ENCODE measurements at places on chromosomes 6 and 20.

DNA sequence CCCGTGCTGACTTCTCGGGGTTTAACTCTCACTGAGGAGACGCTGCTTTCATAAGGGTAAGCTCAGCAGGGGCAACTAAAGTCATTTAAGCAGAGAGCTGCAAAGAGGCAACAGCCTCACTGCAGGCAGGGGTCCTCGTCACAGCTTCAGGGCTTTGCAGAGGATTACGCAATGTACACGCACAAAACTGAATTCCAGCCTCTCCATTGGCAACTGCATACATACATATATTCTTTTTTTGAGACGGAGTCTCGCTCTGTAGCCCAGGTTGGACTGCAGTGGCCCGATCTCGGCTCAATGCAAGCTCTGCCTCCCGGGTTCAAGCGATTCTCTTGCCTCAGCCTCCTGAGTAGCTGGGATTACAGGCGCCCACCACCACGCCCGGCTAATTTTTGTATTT, 2.4 kb downstream of the GMEB2 start:
- no peaks in the 10 kb centered on the region for H3K27me3 ChIP-seq
- DNase-seq = no peak
- H3K36me3 ChIP-seq = no peaks in the 10 kb centered on the region
- no peak overlapping the region for H3K4me3 ChIP-seq

- H3K27me3 ChIP-seq = no peaks in the 10 kb centered on the region
- no peak for DNase-seq
- H3K27ac ChIP-seq = no peak overlapping the region
- H3K36me3 ChIP-seq = no peaks in the 10 kb centered on the region
Measured at GRCh38 chr20:22825076-22825475, 210.0 kb upstream of the SSTR4 start.

- no peak overlapping the region for H3K4me3 ChIP-seq
- no peaks in the 10 kb centered on the region for H3K27me3 ChIP-seq
- no peaks in the 10 kb centered on the region for H3K36me3 ChIP-seq
Measured at GRCh38 chr6:139648430-139649000, 274.1 kb upstream of the CITED2 start.

DNA sequence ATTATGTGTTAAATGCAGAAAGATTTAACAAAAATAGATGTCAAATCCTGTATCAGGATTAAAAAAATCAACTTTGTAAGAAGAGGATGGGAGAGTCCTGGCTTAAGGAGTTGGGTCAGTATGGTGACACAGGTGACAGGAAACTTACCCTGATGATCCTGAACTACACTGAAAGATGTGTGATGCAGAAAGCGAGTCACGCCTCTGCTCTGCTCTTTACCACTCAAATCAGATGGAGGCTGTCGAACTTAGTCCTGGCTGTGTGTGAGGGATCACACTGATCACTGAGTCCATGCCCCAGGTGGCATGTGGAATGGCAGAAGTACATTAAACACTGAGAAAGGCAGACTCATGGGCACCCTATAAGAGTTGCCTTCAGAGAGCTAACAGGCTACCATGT, 92.9 kb downstream of the GJA10 start:
- no peak overlapping the region for H3K27ac ChIP-seq
- H3K4me1 ChIP-seq = no peaks in the 10 kb centered on the region
- no peak overlapping the region for H3K4me3 ChIP-seq
- DNase-seq = no peak
- no peaks in the 10 kb centered on the region for H3K27me3 ChIP-seq
- H3K36me3 ChIP-seq = no peaks in the 10 kb centered on the region

GRCh38 chr6:44185953-44186634, 27.5 kb downstream of the CAPN11 start:
- no peak overlapping the region for H3K4me3 ChIP-seq
- no peaks in the 10 kb centered on the region for H3K27me3 ChIP-seq
- H3K27ac ChIP-seq = no peak overlapping the region
- DNase-seq = no peak

DNA sequence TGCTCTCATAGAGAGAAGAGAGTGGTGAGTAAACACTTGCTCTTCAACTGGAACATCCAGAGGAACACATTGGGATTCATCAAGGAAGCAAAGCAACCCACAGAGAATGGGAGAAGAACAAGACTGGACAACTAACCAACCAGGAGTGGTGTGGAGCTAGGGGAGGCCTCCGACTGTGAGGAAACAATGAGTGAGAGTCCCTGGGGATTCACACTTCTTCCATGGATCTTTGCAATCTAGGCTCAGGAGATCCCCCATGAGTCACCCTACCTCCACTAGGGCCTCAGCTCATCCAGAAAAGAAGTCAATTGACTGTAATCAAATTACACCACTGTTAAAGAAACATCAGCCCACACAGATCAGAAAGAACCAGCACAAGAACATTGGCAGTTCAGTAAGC, 42.3 kb upstream of the CLVS2 start:
- no peak overlapping the region for H3K27ac ChIP-seq
- DNase-seq = no peak
- no peaks in the 10 kb centered on the region for H3K27me3 ChIP-seq
- H3K36me3 ChIP-seq = no peaks in the 10 kb centered on the region

- no peak overlapping the region for H3K4me3 ChIP-seq
- H3K36me3 ChIP-seq = no peaks in the 10 kb centered on the region
- DNase-seq = no peak
Measured at GRCh38 chr6:157244780-157245179, 78.5 kb downstream of the TMEM242 start.

DNA sequence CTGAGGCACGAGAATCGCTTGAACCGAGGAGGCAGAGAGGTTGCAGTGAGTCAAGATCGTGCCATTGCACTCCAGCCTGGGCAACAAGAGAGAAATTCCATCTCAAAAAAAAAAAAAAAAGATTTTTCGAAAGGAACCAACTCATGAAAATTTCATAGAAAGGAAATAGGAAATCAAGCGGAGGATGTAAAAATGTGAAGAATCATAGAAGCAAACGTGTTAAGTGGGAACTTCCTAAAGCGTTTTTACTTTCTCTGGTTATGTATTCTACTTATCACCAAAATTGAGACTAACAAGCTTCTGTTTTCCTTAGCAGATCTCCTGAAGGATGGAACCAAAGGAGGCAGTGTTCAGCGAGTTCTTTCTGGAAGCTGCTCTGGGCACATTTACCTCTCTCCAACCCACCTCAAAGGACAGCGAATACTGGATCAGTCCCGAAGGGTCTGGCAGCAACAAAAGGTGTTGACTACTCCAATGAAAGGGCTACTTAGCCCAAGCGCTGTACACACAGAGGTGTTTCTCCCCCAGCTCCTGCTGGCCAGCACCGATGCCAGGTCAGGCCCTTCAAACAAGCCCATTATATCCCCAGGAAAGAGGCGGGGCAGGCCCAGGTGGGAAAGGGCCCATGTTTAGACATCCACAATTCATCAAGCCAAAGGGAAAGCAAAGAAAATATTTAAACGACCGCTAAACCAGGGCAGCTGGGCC, 327.5 kb upstream of the JARID2 start:
- H3K4me1 ChIP-seq = no peaks in the 10 kb centered on the region
- no peak for DNase-seq
- H3K36me3 ChIP-seq = no peaks in the 10 kb centered on the region
- H3K4me3 ChIP-seq = no peak overlapping the region

GRCh38 chr6:21189759-21190158, 403.8 kb upstream of the SOX4 start:
- no peak for DNase-seq
- no peak overlapping the region for H3K27ac ChIP-seq
- no peak overlapping the region for H3K4me3 ChIP-seq
- H3K27me3 ChIP-seq = no peaks in the 10 kb centered on the region

- H3K4me1 ChIP-seq = no peaks in the 10 kb centered on the region
- DNase-seq = no peak
- no peak overlapping the region for H3K4me3 ChIP-seq
- no peak overlapping the region for H3K27ac ChIP-seq
- H3K27me3 ChIP-seq = no peaks in the 10 kb centered on the region
- H3K36me3 ChIP-seq = no peaks in the 10 kb centered on the region
Measured at GRCh38 chr6:127435626-127436220, 23.5 kb downstream of the KIAA0408 start.

All from MM.1S (cell line).